Lower lobe of right lung (tissue), 2 donors: ENCODE measurements at places on chromosomes 4 and X. TPM values are rescaled to one million over a fixed set of nuclear protein-coding genes. Genes with fewer than 3 reads are reported as not detected.

DNA sequence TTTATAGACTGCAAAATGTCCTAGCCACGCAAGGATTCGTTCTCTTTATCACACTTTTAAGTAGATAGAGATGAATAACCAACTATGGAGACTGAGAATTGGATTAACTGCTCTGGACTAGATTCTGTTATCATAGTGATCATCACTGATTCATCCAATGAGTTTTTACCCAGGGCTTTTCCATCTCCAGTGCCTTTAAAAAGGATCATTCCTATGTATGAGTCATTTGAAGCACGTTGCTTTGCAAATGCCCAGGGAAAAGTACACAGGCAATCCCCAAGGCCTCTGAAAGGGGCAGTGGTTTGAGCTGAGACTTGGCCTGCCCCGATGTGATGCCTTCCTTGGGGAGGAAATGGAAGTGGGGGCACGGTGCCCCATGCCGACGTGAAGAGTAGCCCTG is 122.7 kb upstream of the PSAPL1 start:
- DNase-seq = no peak

DNA sequence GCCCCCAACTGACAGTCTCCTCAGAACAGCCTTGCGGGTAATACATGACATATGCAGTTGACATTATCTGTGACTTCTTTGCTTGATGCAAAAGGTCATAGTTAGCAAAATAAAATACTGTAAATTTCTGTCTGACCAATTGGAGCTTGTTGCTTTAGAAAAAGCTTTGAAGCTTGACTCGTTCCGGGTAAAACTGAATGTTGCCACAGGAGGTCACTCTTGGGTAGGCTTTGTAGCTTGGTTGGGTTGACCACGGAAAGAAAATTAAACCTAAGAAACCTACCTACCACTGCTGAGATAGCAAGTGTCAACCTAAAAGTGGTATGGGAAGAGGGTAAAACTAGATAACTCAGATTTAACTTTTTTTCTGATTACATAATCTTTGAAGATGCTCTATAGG is 23.2 kb downstream of the PRPS2 start:
- no peak for DNase-seq

TASL gene
- total RNA-seq = 8.0 TPM

GRCh38 chr4:148065075-148065474 is 333.2 kb downstream of the ARHGAP10 start:
- DNase-seq = no peak

HPSE gene
- 5.5 TPM for total RNA-seq

DNA sequence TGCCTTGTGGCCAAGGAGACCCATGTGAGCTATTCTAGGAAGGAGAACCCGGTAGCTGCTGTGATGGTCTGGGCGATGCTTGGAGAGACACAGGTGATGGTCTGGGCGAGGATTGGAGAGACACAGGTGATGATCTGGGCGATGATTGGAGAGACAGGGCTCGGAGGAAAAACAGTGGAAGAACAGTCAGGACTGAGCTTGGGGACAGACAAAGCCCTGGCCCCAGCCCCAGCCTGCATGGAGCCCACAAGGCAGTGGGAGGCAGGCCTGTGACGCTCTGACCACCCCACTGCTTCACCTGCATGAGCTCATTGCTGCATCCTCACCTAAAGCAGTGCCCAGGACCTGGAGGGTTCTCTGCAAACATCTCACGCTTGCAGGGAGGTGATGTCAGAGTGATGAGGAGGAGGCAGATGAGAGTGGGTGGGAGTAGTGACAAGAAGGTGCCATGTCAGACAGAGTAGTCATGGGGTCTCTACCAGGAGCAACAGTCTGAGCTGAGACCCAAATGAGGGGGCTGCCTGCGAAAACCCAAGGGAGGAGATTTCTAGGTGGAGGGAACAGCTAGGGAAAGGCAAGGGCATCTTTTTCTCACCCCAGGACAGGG is 35.9 kb upstream of the PSAPL1 start:
- DNase-seq = no peak

DUSP21 gene
- total RNA-seq = not detected

DNA sequence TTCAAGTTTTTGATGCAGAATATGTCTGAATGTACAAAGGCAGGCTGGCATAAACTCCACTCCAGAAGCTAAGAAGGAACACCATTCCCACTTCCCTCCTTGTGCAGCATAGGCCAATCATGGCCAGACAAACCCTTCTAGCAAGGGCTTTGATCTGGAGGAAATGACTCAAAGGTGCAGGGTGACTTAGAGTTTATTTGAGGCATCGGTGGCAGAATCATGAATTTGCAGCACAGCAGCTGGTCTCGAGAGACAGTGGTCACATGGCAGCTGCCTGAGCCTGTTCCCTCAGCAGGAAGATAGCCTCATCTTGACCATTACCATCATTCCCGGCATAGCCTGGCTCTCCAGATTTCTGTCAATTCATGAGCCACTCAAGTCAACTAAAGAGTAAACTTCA is 154.5 kb downstream of the ATP10D start:
- no peak for DNase-seq

IRS4 gene
- 0.09 TPM for total RNA-seq

- DNase-seq = peak; percentile 76
These were observed 1.6 kb downstream of the PPP3CA start for GRCh38 chr4:101345596-101346350.

VCX2 gene
- total RNA-seq = not detected

DNA sequence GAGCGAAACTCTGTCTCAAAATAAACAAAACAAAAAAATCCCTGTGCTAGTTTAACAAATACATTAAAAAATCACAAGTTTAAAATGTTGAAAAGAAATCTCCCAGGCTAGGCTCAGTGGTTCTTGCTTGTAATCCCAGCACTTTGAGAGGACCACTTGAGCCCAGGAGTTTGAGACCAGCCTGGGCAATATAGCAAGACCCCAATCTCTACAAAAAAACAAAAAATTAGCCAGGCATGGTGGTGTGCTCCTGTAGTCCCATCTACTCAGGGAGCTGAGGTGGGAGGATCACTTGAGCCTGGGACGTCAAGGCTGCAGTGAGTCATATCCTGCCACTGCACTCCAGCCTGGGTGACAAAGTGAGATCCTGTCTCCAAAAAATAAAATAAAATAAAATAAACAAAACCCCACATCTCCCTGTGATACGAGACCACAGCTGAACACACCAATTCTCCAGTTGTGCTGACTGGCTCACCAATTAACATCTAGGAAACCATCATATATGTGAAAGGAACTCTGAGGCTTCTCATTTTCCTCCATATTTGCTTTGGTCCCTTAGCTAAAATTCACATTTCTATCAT is 7.3 kb downstream of the RPS4X start:
- no peak for DNase-seq

ZFX gene
- 39.1 TPM for total RNA-seq

DNA sequence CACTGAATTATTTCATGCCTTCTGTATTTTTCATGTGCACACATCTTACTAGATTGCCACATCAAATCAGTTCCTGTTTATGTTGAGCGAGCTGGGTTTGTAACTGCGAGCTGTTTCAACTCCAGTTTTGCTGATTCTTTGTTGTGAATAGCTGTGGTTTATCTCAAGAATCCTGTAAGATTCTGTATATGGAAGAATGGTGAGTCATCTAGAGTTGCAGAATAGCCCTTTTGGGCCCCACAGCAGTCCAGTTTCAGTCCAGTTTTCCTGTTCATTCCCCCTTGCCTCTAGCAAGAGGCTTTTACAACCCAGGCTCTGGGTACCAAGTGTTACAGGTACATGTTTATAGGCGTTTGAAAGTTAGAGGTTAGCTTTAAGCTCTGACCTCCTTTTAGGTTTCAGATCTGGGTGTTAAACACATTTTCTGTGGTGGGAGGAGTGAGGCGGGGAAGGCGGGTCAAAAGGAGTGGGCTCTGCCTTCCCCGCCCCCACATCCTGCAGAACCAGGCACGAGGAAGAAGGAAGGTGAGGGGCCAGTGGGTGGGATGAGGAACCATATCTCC is 32.7 kb downstream of the TBC1D14 start:
- no peak for DNase-seq
